Foreskin fibroblast (primary cell): ENCODE measurements at places on chromosomes 3 and 15.
A peak's percentile ranks its signal among the peaks of the same experiment; 100 is the strongest.

DNA sequence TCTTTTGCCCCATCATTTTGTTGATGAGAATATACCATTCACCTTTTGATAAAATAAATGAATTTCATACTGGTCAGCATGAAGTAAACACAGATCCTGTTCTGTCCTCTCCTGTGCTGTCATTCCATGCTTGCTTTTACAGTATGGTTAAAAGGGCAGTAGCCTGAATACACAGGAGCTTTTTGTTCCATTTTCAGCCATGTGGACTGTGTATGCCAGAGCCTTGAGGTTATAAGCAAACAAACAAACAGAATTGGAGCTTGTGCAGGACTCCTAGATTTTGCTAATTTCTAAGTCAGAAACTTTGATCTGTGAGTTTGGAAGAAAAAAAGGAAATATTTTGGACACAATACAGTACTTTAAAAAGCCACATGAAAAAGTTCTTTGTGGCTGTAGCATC lies 91.9 kb downstream of the LRRC28 start:
- no peak for DNase-seq

- no peak for DNase-seq
Measured at GRCh38 chr15:88701561-88702095, 62.8 kb downstream of the ISG20 start.

- DNase-seq, result peak; percentile 3
Measured at GRCh38 chr3:54691289-54691771, 236.5 kb downstream of the LRTM1 start.

DNA sequence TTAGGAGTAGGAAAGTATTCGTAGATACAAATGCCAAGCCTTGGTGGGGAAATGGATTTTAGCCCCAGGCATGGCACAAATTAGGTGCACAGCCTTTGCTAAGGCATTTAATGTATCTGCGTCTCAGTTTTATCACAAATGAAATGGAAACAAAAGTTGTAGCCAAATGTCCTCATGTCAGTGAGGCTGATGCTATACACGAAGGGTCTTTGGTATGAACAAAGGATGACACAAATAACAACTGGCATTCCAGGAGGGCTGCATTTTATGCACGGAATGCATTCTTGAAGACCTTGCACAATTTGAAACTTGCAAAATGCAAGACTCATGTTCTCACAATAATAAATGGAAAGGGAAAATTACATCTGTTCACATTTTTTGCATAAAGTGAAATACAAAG lies 181.9 kb downstream of the SV2B start:
- no peak for DNase-seq

DNA sequence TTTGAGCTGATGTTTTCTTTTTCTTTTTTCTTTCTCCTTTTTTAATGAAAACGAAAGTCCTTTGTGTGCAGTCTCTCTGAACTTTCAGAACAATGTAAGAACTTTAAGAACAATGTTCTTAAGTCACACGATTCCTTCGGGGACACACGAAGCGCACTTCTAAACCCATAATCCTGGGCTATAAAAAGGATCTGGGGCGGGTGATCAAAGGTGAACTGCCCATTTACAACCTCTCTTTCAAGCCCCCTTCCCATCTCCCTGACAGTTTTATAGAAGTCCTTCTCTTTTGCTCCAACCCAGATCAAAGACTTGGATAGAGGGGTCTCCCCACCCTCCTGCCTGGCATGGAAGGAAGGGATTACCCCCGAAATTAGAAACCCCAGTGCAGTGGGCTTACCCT lies 126.8 kb downstream of the BDH1 start:
- DNase-seq, result no peak
